Stimulated activated CD8-positive, alpha-beta memory T cell treated with anti-CD3 and anti-CD28 coated beads, Interleukin-2, amount 100 ng/mL, for 48 hours (primary cell): ENCODE measurements at places on chromosomes 12 and 14.
A peak's percentile ranks its signal among the peaks of the same experiment; 100 is the strongest.

DNA sequence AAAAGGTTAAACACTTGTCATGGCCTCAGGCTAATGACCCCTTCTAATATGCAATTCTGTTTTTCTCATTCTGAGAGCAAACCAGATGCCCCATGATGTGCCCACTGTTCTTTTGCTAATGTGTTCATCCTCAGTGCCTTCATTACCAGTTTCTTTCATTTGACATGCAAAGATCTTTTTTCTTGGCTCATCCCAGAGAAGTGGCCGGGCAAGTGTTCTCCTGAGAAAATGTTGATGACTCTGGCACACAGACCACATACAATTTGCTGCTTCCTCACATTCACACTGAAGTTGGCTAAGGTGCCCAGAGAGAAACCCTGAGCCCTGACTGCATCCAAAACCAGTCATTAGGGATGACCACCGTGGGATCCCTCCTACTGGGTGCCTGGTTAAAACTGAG lies 833.3 kb downstream of the DIO2 start:
- no peak for DNase-seq

- DNase-seq: no peak
Observed at GRCh38 chr12:70178038-70178437, 65.2 kb upstream of the CNOT2 start.

GRCh38 chr14:91344096-91344495 lies 73.5 kb downstream of the CCDC88C start:
- DNase-seq: no peak

- no peak for DNase-seq
Observed at GRCh38 chr12:54622463-54623183, 12.1 kb downstream of the LACRT start.

- DNase-seq: no peak
Observed at GRCh38 chr12:41361738-41362137, 173.6 kb downstream of the PDZRN4 start.

GRCh38 chr12:115375186-115375991 lies 691.4 kb upstream of the TBX3 start:
- DNase-seq: no peak

DNA sequence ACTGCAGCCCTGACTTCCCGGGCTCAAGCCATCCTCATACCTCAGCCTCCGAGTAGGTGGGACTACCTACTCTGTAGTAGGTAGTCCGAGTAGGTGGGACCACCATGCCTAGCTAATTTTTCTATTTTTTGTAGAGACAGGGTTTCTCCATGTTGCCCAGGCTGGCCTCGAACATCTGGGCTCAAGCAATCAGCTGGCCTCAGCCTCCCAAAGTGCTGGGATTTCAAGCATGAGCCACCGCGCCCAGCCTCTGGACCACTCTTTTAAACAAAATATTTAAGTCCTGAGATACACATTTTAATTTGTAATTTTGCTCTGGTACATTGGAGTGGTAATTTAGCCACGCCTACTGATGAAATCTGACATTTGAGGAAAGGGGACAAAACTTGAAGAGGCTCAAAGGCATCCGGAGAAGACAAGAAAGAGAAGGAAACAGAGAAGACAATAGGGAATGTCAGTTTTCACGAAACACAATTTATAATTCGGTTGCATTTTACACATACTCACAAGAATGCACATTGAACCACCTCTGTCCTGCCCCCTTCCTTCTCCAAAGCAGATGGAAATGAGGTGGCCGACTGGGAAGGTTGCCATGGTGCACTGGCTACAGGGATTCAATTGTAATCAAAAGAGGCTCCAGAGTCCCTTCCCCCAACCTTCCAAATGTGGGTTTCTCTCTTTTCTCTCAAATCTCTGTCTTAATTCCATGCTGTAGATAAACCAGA lies 9.7 kb upstream of the TUBA1A start:
- DNase-seq: no peak

- no peak for DNase-seq
Observed at GRCh38 chr12:56333197-56333678, 562 bp downstream of the PAN2 start.

DNA sequence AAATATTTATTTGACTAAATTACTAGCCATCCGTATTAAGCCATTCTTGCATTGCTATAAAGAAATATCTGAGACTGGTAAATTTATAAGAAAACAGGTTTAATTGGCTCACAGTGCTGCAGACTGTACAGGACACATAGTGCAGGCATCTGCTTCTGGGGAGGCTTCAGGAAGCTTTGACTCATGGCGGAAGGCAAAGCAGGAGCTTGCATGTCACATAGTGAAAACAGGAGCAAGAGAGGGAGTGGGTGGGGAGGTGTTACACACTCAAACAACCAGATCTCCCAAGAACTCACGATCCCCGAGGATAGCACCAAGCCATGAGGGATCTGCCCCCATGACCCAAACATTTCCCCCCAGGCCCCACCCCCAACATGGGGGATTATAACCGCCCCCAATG lies 26.7 kb upstream of the RAB21 start:
- DNase-seq: no peak

DNA sequence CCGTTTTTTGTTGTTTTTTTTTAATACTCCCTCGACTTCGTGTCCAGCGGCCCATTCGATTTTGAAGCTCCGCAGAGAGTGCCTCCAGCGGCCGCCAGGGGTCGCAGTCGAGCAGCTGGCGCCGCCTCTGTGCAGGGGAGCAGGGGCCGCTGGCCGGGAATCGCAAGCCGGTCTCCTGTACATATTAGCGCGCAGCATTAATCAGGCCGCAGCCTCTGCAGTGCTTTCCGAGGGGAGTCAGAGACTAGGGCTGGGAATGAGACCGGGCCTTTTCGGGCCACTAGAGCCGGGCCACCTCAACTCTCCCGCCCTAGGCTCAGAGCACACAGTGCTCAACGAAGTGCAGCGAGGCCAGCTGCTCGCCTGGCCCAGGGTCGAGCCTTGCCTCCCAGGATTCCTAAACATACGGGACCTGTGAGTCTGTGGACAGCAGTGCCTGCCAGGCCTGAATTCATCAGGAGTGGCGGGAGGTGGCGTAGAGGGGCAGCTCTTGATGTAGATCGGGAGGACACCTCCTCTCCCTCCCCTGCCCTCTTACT lies 81.8 kb downstream of the EMP1 start:
- DNase-seq: peak; percentile 54

DNA sequence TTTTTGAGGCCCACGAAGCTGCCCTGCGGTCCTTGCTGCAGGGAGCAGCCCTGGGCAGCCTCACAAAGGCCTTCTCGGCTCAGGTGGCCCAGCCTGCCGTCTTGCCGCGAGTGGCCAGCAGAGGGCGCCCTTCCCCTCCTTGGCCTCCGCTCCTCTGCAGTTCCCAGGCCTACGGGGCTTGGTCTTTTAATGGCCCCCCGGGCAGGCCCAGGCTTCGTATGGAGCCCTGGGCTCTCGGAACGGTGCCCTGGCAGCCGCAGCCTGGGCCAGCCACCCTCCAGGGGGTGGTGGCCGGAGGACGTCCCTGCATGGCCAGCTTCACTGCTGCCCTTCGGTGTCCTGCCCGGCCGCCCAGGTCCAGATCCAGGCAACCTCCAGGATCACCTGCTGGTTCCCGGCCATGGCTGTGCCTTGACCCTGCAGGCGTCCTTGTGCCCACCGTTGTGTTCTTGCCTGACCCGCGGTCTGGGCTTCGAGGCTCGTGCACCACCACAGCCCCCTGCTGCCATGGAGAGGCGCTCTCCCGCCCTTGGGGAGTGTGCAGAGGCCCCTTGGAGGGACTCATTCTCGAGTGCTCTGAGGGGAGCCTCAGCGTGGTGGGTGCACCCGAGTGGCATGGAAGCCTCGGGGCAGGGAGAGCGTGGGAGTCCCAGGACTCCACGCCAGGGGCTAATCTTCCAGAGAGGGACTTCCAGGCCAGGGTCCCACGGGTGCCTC lies 9.4 kb downstream of the ASPG start:
- peak; percentile 80 for DNase-seq

DNA sequence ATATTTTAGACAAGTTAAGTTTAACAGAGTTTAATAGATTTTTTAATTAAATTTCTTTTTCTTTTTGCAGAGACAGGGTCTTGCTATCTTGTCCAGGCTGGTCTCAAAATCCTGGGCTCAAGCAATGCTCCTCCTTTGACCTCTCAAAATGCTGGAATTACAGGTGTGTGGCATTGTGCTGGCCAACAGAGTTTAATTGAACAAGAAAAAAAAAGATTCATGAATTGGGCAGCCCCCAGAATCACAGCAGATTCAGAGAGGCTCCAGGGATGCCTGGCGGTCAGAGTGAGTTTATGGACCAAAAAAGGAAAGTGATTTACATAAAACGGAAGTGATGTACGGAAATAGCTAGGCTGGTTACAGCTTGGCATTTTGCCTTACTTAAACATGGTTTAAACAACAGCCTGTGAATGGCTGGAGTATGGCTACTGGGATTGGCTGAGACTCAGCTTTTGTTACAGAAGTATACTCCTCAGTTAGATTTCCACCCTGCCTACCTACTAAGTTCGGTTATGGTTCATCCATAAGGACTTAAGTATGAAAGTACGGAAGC lies 14.5 kb upstream of the TESPA1 start:
- DNase-seq: no peak

- no peak for DNase-seq
Observed at GRCh38 chr14:54782751-54783659, 119.6 kb downstream of the GCH1 start.

DNA sequence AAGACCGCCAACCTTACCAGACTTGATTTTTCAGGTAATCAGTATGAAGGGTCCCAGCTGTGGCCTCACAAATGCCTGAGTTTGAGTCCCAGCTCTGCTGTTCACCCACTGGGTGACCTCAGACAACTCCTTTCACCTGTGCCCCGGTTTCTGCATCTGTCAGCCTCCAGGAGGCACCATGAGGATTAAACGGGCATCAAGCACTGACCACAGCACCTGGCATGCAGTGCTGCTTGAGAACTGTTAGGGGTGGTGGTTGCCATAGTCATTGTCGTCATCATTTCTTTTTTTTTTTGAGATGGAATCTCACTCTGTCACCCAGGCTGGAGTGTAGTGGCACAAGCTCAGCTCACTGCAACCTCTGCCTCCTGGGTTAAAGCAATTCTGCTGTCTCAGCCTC lies 57.9 kb downstream of the PHETA1 start:
- no peak for DNase-seq

DNA sequence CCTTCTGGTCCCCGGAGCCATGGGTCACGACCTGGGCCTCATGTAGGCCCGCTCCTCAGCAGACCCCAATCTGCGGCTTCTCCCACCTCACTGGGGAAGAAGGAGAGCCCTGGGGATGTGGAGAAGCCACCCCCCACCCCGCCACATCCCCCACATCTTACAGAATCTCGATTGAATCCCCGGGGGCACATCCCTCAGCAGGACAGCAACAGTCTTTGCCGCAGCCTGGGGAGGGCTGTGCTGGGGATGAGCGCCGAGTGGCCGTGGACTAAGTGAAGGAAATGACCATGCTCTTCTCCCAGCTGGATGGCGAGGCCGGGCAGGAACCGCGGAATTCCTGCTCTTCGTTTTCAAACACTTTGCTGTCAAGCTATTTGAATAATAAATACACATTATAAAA lies 169.0 kb upstream of the RTL1 start:
- no peak for DNase-seq

GRCh38 chr12:51270067-51270950 lies at the start of gene SMAGP:
Gene SMAGP (minus strand): TSS chr12:51270415. CDS start chr12:51269278, 1,137 bp downstream.
- peak; percentile 24 for DNase-seq

DNA sequence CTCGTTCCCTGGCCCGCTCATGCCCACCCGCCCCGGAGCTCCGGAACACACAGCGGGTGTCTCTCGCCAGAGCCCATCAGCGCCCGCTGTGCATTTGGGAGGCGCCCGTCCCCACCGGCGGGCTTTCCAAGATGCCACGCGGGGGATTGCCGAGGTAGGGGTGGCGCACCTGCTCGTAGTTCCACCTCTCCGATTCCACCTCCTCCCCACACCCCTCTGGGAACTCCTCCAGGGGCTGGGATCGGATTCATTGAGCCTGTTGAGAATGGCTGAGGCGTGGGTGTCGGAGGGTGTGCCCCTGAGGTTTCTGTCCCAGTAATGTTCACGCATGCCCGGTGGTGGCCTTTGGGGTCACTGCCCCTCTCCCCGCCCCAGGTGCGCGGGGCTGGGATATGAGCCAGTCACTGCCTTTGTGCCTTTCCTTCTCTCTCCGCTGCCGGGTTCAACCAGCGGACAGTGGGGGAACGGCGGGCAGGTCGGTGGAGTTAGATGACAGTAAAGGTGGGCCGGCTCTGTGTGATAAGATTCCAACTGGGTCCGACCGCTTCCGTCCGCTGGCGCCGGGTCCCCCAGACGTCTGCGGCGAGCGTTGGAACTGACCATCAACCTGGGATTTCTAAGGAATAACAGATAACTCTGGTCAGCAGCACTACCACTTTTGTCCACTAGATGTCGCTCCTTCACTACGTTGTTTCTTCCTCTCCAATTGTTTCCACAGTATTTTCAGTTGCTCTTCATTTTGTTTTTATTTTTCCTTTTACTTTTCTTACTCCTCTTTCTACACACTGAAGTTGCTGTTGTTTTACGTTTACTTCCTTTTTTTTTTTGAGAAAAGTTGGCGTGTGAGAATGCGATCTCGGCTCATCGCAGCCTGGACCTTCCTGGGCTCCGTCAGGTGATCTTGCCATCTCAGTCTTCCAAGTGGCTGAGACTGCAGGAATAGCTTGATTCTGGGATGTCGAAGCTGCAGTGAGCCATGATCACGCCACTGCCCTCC lies 178.1 kb upstream of the ALG10B start:
- peak; percentile 47 for DNase-seq

DNA sequence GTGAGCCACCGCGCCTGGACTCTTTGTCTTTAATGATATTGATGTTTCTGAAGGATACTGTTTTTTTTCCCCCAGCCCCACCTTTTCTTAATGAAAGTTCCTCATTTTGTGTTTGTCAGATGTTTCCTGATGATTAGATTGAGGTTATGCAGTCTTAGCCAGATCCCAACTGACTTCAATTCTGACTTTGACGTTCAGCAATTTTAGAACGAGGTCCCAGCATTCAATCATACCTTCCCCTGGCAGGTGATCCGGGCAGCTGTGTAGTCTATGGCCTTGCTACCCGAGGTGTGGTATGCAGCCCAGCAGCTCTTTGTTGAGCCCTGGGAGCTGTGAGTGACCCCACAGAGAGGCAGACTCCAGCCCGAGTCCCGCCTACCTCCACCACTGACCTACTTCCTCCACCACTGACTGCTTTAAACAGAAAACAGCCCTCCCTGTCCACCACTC lies 82.7 kb downstream of the LGMN start:
- no peak for DNase-seq

- no peak for DNase-seq
Observed at GRCh38 chr12:27012982-27013255, 1.3 kb downstream of the TM7SF3 start.

- DNase-seq: no peak
Observed at GRCh38 chr14:33435911-33436689, 497.4 kb downstream of the NPAS3 start.

DNA sequence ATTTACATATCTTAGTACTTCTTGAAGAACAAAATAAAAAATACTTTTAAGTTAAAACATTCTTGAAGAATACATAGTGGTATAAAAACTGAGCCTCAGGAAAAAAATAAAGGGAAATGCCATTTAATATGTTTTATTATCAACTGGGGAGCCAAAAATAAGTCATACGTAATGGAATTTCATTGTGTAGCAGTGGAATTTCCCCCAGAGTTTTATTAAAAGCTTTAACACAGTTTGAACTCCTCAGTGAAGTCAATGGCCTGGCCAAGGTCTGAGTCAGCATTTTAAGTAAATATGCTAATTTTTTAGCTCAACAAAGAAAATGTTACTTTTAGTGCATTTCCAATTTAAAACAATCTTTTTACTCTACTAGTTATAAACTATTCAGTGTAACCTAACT lies 350.1 kb upstream of the ATP2B1 start:
- no peak for DNase-seq
